Activated B cell treated with CpG ODN at 0.5 μM for 24 hours (primary cell): ENCODE measurements at places on chromosomes 7 and 10.

GRCh38 chr10:124693801-124694416, 50.3 kb downstream of the FAM53B start:
- DNase-seq, result no peak

DNA sequence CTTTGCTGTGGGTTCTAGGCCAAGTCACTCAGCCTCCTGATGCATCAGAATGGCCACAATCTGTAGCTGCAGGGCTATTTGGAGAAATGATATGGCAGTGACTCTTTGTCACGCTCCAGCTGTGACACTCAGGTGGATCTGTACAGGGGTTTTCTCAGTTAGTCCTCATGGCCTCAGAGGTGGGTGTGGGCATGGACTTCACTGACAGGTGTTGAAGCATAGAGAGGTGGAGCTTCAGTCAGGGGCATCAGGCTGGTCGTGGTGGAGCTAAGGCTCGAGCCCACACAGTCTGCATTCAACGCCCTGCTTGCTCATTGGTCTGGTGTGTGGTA, 21.2 kb downstream of the PALD1 start:
- DNase-seq, result no peak

GRCh38 chr10:68139448-68140272, 30.4 kb downstream of the MYPN start:
- no peak for DNase-seq

GRCh38 chr7:18320971-18321567, 174.5 kb upstream of the HDAC9 start:
- DNase-seq, result no peak

GRCh38 chr10:26468291-26468690, 30.1 kb downstream of the APBB1IP start:
- no peak for DNase-seq
